Stimulated activated CD4-positive, alpha-beta T cell treated with anti-CD3 and anti-CD28 coated beads, Interleukin-2, amount 100 ng/mL, for 24 hours (primary cell): ENCODE measurements at places on chromosomes 12 and 14.

GRCh38 chr12:9064201-9064814 is 51.4 kb downstream of the A2M start:
- peak; percentile 66 for DNase-seq

- DNase-seq = no peak
Measured at GRCh38 chr14:33271891-33272290, 333.2 kb downstream of the NPAS3 start.

DNA sequence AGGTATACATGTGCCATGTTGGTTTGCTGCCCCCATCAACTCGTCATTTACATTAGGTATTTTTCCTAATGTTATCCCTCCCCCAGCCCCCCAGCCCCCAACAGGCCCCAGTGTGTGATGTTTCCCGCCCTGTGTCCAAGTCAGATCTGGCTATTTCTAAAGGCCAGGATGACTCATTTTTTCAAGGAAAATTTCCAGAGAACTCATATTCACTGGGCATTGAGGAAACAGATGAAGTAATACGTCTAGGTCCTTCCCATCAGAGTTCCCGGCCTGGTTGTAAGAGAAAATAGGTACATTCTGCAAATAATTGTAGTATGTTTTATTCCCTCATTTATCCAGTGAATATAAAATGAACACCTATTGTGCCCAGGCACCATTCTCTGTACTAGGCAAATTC is 345.2 kb downstream of the BCL11B start:
- no peak for DNase-seq

DNA sequence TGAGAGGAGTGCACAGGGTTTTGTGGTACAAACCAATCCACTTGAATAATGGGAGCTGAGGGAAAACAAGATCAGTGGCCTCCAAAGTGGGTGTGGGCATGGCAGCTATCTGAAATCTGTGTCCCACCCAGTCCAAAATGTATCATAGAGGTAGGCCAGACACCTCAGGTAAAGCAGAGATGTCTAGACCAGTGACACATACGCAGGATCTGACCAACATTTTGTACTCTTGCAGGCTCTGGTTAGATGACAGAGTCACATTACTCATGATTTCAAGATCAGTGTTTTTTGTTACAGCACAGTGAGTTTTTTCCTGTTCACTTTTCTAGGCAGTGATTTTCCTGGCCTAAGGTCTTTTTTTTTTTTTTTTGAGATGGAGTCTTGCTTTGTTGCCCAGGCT is 211.8 kb downstream of the PCNX1 start:
- DNase-seq = no peak
